ENCODE measurements at places on chromosomes 7 and 10.

DNA sequence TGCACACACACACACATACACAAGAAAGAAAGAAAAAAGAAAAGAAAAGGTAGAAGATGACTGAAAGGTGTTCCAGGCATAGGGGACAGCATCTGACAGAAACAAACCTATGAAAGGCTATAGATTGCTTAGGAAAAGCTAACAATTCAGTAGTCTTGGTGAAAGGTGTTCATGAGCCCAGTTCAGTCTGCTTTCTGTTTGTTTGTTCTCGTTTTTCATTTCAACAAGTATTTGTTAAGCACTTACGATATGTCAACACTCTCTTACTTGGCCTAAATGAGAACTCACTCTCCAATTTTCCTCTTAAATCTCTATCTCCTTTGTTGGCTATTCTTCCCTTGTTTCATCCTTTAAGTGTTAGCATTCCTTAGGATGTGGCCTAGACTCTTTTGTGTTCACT, 133.2 kb downstream of the GRM8 start:
- no peak for DNase-seq

DNA sequence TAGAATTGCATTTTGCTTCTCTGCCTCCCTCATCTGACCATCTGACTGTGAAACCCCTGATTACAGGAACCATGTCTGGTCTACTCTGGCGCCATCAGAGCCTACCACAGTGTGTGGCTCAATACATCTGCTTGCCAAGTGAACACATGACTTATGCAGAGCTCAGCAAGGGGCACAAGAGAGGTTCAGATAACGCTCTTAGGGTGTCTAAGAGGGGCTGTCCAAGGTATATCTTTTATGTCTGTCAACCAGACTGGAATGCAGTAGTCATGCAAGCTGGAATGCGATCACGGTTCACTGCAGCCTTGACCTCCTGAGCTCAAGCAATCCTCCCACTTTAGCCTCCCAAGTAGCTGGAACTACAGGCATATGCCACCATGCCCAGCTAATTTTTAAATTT, 10.3 kb upstream of the RRP12 start:
- DNase-seq, result no peak

DNA sequence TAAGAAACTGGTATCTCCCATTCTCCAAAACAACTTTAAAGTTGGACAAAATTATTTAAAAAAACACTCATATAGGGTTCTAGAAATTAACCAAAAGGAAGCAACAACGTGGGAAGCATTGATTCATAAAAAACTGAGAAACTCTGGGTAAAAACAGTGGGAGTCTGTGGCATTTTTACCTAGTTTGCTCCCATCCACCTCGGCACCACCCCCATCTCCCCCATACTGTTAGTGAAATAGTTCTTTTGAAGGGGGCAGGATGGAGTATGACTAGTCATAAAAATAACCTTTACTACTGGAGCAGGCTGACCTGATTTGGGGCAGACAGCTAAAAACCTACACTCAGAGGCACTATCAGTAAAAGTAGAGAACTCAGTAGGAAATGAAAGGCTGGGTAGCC, 123.2 kb downstream of the AVL9 start:
- no peak for DNase-seq

- no peak for DNase-seq
These were observed 4.7 kb upstream of the MUC12 start for GRCh38 chr7:100964630-100965029.

DNA sequence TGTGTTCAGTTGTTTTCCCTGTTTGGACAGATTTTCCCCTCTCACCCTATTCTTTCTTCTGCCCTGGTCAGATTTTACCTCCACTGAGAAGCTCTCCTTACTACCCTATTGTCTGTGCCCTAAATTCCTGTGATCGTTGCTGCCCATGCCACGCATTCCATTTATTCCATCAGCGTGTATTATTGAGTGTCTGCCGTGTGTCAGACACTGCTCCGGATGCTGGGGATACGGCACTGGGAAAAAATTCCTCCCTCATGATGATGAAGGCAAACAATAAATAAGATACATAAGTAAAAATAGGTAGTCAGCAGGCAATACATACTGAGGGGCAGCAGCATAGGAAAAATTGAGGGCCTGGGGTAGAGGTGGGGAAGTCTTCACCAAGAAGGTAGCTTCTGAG, 86.8 kb downstream of the FANK1 start:
- DNase-seq, result no peak

DNA sequence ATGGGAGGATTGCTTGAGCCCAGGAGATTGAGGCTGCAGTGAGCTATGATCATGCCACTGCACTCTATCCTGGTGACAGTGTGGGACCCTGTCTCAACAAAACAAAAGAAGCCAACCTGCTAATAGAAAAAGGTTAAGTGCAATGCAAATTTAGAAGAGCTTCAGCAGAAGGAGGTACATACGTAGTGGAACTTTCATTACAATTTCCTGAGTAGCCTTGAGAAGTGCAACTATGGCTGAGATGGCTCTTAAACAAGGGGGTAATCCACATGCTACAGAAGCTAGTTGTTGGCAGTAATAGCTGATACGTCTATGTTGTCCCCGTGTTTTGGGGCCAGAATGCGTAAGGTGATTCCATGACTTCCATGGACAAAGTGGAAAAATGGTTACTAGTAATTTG, 10.7 kb upstream of the NT5C3A start:
- DNase-seq, result no peak

GRCh38 chr7:101983147-101983811, 165.9 kb downstream of the CUX1 start:
- no peak for DNase-seq

DNA sequence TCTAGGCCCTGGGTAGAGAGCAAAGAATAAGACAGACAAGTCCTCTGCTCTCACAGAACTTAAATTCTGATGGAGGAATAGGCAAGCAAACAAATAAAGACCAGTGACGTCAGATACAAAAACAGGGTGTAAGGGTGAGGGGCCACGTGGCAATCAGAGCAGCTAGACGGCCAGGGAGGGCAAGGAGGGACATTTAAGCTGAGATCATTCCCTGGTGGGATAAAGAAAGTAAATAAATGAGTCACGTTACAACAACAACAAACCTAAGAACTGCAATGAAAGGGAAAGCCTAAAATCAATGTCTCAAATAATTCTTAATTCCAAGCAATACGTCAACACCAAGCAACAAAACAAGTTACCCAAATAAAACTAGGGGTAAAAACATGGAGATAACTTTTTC, 21.8 kb downstream of the STN1 start:
- no peak for DNase-seq

DNA sequence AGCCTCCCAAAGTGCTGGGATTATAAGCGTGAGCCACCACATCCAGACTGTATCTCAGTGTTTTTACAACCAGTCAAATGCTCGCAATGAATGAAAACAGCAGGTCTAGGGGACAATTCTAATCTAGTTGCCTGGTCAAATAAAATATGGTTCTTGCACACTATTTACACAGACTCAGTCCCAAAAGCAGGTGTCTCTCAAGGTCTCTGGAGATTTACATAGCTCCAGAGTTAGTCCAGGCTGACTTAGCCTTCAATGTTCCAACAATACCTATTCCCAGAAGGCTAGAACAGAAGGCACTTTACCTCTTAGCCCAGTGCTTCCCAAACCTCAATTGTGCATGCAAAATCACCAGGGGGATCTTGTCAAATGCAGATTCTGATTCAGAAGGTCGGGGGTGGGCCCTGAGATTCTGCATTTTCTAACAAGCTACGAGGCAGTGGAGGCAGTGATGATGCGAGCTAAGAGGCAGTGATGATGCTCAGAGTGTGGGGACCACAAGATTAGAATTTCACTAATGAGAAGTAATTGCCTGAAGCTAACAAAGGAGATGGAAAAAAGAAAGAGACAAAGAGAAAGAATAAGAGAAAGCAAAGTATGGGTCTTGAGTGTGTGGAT, 6.4 kb downstream of the KIAA1549 start:
- no peak for DNase-seq

DNA sequence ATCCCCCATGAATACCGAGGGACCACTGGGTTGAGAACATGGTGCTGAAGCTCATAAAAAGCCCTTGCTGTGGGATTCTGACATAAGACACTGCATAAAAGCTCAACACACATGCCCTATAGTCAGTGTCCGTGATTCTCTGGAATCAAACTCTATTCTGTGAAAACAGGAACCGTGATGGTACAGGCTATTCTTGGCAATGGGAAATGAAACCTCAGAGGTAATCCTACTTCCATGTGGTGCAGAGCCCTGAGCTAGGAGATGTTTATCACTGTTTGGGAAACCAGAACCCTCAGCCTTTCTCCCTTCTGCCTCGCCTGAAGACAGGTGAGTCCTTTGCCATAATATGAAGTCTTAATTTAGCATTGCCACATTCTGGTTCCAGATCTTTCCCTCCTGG, 80.8 kb upstream of the PRSS1 start:
- DNase-seq, result no peak

- no peak for DNase-seq
These were observed 6.6 kb downstream of the CHCHD2 start for GRCh38 chr7:56099653-56100052.

DNA sequence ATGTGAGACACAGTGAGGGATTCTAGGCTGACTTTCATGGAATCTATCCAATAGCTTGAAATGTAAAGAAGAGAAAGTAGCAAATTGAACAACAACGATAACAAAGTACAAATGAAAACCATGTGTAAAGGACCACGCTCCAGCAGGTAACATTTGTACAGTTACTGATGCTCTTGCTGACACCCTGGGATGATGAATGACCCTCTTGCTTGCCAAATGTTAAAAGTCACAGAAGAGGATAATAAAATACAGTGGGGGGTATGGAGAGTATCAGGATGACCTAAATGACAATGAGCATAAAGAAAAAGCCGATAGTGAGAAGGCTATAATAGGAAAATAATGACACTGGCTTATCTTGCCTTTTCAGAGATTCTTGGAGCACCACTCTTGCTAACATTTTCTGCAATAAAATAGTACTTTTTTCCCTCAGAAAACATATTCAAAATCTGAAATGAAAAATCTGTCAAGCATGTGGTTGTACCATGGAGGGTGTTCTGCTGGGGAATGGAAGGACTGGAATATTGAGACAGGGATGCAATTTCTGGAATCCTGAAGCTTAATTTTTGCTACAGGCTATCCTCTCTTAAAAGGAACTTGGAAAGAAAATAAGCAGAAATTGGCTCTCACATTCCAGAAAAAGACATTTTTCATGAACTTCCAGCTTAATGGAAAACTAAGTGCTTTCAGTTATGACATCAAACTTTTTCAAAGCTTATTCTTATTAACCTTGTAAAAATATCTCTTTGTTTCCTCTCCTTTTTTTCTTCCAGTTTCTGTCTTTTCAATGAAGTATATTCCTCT, 303.2 kb upstream of the GHITM start:
- DNase-seq, result no peak

DNA sequence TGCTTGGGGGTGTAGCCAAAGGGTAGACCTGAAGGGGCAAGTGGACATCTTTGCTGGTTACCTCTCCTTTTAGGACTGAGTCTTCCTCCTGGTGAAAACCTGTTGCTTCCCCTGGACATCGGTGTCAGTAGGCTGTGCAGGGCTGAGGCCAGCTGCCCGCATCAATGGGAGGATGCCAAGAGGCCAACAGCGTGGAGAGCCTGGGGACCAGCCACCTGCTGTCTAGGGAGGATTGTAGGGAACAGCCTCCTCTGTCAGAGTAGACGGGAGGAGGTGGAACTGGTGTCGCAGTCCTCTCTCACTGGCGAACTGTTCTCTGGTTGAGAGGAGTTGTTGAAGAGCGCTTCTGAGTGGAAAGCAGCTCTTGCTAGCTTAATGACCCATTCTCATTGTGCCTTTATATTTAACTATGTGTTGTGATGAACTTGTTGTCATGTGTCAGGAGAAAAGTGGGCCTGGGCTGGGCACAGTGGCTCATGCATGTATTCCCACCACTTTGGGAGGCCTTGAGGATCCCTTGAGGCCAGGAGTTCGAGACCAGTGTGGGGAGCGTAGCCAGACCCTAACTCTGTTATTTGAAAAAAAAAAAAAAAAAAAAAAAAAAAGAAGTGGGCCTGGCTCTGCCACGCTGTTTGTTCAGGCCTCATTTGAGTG, 1.8 kb downstream of the SUFU start:
- no peak for DNase-seq

DNA sequence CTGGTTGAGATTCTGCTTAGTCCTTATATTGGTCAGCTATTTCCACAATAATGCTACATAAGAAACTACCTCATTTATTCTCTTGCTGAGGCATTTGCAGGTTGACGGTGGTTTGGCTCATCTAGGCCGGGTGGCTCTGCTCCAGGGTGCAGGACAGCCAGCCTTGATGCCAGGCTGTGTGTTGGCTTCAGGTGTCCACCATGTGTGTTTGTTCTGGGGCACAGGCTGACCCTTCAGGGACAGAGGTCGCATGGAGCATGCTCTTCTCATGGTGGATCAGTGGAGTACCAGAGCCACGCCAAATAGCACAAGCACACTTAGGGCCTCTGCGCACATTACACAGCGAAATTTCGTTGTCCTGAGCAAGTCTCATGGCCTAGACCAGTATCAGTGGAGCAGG, 249.9 kb downstream of the LRMDA start:
- DNase-seq, result no peak

- no peak for DNase-seq
These were observed 466.1 kb upstream of the FOXK1 start for GRCh38 chr7:4216016-4216415.

GRCh38 chr7:36096460-36097095, 56.5 kb upstream of the EEPD1 start:
- DNase-seq, result no peak

DNA sequence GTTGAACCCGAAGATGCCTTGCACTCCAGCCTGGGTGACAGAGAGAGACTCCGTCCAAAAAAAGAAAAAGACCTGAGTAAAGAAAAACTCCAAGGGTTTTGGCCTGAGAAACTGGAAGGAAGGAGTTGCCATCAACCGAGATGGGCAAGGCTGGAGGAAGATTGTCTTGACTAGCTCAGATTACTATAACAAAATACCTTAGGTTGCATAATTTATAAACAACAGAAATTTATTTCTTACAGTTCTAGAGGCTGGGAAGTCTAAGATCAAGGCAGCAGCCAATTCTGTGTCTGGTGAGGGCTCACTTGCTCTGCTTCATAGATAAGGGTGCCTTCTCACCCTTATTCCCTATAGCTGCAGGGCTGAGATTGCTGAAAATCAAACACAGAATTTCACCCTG, 91.2 kb downstream of the CUL2 start:
- DNase-seq, result no peak

DNA sequence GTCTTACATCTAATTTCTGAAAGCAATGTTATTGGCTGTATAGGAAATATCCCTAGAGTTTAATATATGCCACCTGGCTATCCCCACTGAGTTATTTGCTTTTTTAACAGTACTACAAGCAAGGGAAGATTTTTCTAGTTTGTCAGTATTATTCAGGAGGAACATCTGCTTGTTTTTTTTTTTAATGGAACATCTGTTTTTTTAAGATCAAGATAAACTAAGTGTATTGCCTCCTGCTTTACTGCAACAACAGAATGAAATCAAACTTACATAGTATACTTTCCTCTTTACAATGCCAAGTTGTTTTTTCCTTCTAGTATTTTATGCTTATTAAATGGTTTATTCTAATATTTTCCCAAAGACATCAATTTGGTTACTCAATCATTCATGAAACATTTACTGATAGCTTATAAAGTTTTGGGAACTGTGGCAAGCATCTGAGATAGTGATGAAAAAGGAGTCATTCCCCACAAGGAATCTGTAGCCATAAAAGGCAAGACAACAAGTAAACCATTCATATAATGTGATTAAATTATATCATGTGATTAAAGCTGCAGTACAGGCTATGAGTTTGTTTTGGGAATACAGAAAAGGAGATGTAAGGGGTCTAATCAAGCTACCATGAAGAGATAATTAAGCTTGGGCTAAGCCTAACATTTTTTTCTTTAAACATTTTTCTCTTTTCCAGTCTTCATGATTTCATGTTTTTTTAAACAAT, 17.4 kb downstream of the MTPN start:
- DNase-seq, result no peak
